ENCODE measurements at places on chromosomes 1 and 21. TPM values are rescaled to one million over a fixed set of nuclear protein-coding genes. Genes with fewer than 3 reads are reported as not detected.

DNA sequence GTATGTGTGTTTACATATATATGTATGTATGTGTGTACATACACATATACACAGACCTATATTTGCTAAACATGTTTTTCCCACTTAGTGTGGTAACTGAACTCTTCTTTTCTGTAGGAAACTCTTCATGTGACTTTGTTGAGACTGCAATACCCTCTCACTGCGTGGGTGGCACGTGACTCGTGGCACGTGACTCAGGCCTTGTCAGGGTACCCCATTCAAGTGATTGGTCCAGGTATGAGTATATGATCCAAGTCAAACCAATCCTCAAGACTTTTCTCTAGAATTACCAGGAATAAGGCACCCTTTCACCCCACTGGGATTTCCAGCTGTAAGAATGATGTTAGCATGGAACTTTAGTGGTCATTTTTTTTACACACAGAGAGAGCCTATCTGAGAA is 149.2 kb upstream of the KCNK2 start:
- peaks cover 3% of the 10 kb centered on the region for H3K27me3 ChIP-seq
- no peak overlapping the region for H3K4me3 ChIP-seq
- no peaks in the 10 kb centered on the region for H3K4me1 ChIP-seq
- no peaks in the 10 kb centered on the region for H3K36me3 ChIP-seq
- no peak for DNase-seq
- H3K27ac ChIP-seq, result no peak overlapping the region

- peaks cover 8% of the 10 kb centered on the region for H3K4me1 ChIP-seq
- H3K27me3 ChIP-seq, result no peaks in the 10 kb centered on the region
- H3K27ac ChIP-seq, result peak overlapping the region; percentile 70
These were observed 15.3 kb downstream of the SEMA6C start for GRCh38 chr1:151130987-151131586.

DNA sequence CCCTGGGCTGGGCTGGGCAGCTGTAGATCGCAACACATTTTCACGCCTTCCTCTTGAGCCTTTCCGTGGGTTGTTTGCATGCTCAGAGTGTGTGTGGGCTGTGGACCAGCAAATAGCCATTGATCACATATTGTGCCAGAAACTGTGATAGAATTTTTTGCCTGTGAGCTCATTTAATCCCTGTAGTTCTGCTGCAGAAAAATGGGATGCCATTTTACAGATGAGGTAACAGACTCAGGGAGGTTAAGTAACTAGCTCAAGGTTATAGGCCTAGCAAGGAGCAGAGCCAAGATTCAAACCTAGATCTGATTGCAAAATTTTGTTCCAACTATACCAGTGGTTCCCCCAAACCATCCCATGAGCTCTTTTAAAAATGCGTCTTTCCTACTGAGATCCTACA is 10.5 kb downstream of the SPATA46 start:
- peaks cover 4% of the 10 kb centered on the region for H3K27me3 ChIP-seq
- no peaks in the 10 kb centered on the region for H3K4me1 ChIP-seq
- H3K4me3 ChIP-seq, result no peak overlapping the region
- DNase-seq, result no peak
- no peak overlapping the region for H3K27ac ChIP-seq

BATF3 gene
- total RNA-seq, result 26.7 TPM

DNASE2B gene
- total RNA-seq, result not detected

HS2ST1 gene
- total RNA-seq, result 11.3 TPM

Data from activated naive CD4-positive, alpha-beta T cell treated with anti-CD3 and anti-CD28 coated beads for 36 hours (primary cell).